ENCODE measurements at places on chromosomes 3 and 15. TPM values are rescaled to one million over a fixed set of nuclear protein-coding genes. Genes with fewer than 3 reads are reported as not detected.

DNA sequence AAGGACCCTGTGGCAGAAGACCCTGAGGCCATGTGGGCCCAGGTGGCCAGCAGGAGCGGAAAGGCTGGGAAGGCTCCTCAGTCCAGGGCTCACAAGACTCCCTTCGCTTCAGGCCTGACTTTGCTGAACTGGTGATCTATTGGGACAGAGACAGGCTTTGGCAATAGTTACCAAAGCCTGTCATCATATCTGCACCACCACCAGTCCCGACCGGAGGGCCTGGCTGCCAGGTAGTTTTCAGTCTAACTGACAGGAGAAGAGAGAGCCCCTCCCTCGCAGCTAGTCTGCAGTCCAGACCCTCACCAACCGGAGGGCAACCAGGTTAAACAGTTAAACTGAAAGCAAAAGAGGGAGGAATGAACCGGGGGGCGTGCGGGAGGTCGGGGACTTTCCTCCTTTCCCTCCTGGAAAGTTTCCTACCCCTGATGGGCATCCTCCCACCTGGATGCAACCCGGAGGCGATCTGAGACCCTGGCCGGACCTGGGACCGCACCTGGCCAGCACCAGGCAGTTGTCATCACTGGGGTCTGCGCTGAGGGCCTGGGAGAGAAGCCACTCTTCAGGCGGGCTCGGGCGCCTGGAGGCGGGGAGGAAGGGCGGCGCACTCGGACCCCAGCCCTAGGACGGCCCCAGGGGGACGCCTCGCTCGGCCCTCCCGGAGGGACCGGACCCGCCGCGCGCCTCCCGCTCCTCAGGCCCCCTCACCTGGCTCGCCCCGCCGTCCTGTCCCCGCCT, 435 bp downstream of the RAB27A start:
- 0 out of 2 replicates have a peak, but pooled peaks cover 3% of the 10 kb centered on the region for H3K4me1 ChIP-seq
- no peak overlapping the region for H3K27ac ChIP-seq
- DNase-seq: peak; percentile 60
- no peaks in the 10 kb centered on the region for H3K36me3 ChIP-seq
- H3K4me3 ChIP-seq: peak overlapping the region; percentile 86

The GPR62 gene
- total RNA-seq: not detected

The SEMA3B gene
- 13.3 TPM for total RNA-seq

DNA sequence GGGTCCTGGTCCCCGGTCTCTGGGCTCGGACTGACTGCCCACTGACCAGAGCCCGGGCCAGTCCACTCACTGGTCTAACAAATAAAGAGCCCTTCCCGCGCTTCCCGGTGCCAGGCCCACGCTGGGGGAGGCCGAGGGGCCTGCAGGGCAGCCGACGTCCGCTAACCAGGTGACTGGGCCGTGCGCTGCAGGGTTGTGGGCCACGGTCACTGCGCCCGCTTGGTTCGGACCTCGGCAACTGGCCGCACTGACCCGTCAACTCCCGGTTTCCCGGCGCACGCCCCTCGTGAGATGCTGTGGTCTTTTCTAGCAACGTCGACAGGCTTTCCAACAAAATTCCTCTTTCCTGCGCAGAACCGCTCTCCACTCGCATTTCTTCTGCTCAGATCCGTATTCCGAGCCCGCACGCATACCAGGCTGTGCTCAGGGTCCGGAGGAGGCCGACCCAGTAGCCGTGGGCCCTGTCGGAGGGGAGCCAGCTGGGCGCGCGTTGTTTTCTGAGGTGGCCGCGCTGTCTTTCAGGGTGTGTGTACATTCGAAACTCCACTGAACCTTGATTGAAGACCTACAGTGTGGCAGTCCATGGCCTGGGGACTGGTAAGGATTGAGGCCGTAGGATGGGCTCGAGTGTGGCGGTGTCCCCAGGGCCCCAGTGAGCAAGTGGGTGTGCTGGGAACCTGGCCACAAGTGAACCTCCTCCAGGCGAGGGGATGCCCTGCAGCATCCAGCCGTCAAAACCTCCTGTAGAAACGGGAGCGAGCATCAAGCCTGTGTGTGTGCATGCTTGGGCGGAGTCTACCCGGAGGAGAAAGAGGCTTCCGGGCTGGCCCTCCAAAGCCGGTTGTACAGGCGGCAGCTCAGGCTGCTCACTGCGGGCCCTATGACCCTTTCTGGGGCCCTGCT, 875 bp upstream of the NT5DC2 start:
- no peaks in the 10 kb centered on the region for H3K27me3 ChIP-seq
- H3K4me3 ChIP-seq: peak overlapping the region; percentile 71
- peak overlapping the region; percentile 54 for H3K27ac ChIP-seq
- peak; percentile 75 for DNase-seq
- no peaks in the 10 kb centered on the region for H3K36me3 ChIP-seq

GRCh38 chr15:39744334-39745103, 38.1 kb downstream of the FSIP1 start:
- no peaks in the 10 kb centered on the region for H3K36me3 ChIP-seq
- no peak overlapping the region for H3K27ac ChIP-seq
- DNase-seq: no peak
- H3K4me3 ChIP-seq: no peak overlapping the region
- H3K27me3 ChIP-seq: no peaks in the 10 kb centered on the region

The ZFAND6 gene
- total RNA-seq: 101 TPM

The CSPG4 gene
- total RNA-seq: 27.6 TPM
